ENCODE measurements at places on chromosomes 2 and 18.
A peak's percentile ranks its signal among the peaks of the same experiment; 100 is the strongest.

- DNase-seq: no peak
Observed at GRCh38 chr2:70936979-70937811, 1.5 kb downstream of the ATP6V1B1 start.

GRCh38 chr2:108565778-108566375 lies 31.6 kb downstream of the LIMS1 start:
- peak; percentile 52 for DNase-seq

DNA sequence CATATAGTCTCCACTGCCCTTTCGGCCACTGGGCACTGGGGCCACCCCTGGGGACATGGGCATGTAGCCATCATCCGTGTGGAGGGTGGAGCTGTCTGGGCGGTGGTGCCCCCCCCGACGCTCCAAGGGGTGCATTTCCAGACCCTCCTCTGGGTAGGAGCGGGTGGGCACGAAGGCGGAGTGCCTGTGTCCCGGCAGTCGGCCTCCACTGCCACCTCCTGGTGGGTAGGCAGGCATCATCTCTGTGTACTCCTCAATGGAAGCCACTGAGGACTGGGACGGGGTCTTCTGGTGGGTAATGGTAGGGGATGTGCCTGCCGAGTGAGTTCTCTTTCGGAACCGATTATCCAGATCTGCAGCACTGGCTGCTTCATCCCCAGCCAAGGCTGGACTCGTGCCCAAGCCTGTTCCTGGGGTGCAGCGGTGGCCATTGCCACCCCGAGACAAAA lies 2.8 kb downstream of the IRS1 start:
- DNase-seq: peak; percentile 17

DNA sequence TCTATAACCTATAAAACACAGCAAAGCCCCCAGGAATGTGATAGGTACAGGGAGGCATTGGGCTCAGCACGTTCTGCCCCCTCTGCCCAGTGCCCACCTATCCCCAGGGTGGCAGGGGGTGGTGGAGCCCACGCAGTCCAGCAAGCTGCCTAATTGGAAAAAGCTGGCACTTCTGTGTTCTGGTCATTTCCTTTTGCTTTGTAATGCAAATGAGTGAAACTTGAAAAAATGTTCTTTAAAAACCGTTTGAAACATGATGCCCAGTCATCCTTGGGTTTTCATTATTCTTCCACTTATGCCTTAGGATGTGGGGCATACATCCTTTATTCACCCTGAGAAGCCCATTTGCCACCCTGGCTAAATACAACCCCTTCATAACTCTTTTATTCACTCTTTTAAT lies 89.9 kb upstream of the LTBP1 start:
- DNase-seq: no peak

DNA sequence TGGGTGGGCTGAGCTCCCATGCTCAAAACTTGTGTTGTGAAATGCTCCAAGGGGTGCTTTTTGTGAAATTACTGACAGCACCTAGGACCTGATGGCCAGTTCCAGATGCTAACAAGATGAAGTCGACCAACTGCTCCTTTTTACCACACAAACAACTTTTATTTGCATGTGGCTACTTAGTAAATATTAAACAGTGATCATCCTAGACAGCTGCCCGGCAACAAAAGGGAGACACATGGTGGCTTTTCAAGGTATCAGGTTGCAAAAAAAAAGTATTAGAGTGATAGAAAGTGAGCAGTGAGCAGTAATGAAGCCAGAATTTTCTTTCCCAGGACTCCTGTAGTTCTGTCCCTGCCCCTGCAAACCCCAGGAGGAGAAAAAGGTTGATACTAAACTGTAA lies 118.5 kb downstream of the RPIA start:
- no peak for DNase-seq

DNA sequence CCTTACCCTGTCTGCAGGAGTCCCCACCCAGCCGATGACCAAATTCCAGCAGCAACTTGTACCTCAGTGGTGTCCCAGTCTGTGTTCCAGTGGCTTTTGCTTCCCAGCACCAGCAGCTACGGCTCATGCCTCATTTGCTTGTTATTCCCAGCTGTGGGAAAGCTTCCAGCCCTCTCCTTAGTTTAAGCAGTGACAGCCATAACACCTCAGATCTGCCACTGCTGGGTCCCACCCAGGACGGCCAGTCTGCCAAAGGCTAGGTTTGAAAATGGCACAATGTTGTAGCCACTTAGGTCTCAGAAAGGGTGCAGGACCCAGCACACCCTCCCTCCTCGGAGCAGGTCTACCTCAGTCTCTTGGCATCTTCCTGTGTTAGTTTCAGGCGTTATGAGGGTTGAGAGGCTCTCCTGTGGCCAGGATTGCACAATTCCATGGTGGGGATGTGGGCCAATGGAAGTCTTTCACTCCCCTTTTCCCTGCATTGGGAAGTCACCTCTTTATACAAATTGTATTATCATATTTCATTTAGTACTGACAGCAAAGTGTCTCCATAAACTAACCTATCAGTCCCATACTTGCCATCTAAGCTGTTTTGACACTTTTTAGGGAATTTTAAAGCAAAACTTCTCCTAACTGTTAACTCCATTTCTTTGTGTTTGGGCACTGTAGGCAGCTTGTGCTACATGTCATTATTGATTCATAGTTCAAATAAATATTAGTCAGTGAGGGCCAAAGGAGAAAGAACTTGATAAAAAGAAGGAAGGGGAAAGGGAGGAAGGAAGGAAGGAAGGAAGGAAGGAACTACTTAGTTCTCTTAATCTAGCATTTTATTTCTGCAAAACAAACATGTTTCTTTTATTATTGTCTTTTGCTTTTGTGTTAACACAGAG lies 62.9 kb upstream of the FAM110C start:
- no peak for DNase-seq

DNA sequence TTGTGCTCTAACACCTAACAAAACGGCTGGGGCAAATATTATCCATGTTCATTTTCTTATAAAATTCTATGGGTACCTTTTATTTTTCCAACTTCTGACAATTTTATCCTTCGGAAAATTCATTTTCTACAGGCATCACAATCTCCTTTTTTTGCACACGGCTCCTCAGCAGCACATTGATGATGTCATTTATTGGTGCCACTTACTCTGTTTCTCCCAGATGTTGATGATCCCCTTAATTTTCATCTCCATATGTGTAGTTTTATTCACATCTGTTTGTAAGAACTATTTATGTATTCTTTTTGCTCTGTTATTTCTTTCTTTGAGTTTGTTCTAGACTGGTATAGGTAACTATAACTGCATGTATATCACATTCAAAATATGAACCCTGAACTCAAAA lies 1660.8 kb upstream of the DDX18 start:
- DNase-seq: no peak

- no peak for DNase-seq
Observed at GRCh38 chr18:52183107-52183506, 156.9 kb upstream of the DCC start.

- no peak for DNase-seq
Observed at GRCh38 chr2:227395556-227395955, 7.8 kb upstream of the SCYGR1 start.

GRCh38 chr2:12074126-12074844 lies 327.9 kb downstream of the LPIN1 start:
- no peak for DNase-seq

GRCh38 chr2:74554820-74555531 lies 456 bp downstream of the DOK1 start:
- peak; percentile 48 for DNase-seq

DNA sequence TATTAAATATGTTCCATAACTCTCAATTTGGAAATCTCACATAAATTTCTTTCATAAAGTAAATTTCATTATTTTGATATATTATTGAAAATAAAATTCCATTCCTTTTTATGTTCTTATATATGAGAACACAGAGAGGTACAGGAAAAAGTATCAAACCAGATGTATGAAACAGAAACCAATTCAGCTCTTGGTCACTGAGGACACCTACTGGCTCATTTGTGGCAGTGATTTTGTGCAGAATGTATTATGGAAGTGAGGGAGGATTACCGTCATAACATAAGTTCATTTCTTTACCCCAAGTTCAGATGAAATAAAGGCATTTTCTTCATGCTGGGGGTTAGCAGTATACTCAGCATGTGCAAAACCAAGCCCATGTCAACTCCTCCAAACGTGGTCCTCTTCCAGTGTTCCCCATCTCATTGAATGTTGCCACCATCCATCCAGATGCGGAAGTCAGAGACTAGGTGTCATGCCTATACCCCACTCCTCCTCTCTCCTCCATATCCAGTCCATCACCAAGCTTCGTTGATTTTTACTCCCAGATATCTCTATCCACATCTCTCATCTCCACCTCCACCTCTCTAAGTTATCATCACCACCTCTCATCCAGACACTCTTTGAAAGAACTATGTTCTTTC lies 41.7 kb upstream of the MALL start:
- peak; percentile 59 for DNase-seq

- DNase-seq: no peak
Observed at GRCh38 chr2:506451-506850, 170.8 kb downstream of the TMEM18 start.

GRCh38 chr18:3008541-3008940 lies 4.4 kb downstream of the LPIN2 start:
- no peak for DNase-seq

DNA sequence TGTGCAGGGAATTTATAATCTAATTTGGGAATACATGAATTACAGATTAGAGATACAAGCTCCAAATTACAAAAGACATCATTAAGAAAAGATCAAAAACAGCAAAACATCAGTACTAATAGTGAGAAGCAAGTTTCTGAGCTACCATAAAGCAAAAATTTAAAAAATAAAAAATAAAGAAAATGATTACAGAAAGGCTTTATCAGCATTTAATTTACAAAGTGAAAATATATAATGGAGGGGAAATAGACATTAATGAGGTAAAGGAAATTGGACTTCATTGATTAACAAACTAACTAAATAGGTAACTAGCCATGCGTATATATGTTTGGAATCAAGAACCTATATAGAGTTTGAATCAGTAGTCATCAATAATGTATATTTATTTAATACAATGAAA lies 712.9 kb upstream of the DDX18 start:
- DNase-seq: no peak

DNA sequence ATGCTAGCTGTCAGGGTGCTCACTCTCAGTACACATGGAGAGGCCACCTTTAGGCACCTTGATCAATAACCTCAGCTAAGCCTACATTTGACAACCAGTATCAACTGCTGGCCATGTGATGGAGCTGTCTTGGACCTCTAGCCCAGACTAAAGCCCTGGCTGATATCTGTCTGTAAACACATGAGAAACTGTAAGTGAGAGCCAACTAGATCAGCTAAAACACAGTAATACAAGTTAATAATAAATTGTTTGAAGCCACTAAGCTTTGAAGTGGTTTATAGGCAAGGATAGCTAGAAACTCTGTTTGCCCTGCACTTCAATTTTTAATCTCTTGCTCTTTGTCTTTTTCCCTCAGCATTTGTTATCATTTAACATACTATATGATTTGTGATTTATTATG lies 407.1 kb downstream of the SPAG16 start:
- no peak for DNase-seq

- DNase-seq: no peak
Observed at GRCh38 chr18:58416014-58416703, 212.7 kb downstream of the ALPK2 start.

DNA sequence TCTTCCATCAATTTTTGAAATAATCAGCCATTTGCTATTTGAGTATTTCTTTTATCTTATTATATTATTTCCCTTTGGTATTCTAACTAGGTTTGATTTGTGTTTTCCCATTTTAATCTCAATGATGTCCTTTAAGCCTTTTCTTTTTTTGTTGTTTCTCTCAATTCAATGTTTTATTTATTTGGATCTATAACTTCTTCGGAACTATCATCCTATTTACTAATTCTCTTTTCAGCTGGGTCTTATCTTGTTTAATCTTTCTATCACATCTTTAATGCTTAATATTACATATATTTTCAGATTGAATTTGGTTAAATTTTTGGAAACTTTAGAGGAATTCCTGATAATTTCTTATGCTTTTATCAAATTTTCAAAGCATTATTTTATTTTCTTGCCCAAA lies 448.3 kb downstream of the SOX11 start:
- no peak for DNase-seq

- no peak for DNase-seq
Observed at GRCh38 chr2:146496248-146496647, 1348.6 kb upstream of the ACVR2A start.

GRCh38 chr2:126653761-126654160 lies 2.2 kb upstream of the GYPC start:
- DNase-seq: no peak

DNA sequence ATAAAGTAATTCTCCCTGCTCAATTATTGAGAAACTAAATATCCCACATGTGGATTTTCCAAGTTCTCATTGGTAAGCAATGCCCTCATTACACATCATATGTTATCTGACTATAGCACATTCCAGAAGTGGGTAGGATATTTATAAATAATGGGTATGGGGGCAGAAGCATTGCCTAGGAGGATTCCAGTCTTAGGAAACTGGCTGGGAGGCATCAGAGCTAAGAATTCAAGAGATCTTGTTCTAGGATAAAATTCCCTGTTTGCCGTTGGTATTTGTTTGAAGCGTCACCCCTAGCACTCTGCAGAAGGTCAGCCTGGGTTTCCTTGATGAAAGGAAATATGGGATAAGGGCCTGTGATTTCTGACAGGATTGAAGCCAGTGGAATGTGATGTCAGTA lies 20.1 kb downstream of the SIX2 start:
- no peak for DNase-seq

DNA sequence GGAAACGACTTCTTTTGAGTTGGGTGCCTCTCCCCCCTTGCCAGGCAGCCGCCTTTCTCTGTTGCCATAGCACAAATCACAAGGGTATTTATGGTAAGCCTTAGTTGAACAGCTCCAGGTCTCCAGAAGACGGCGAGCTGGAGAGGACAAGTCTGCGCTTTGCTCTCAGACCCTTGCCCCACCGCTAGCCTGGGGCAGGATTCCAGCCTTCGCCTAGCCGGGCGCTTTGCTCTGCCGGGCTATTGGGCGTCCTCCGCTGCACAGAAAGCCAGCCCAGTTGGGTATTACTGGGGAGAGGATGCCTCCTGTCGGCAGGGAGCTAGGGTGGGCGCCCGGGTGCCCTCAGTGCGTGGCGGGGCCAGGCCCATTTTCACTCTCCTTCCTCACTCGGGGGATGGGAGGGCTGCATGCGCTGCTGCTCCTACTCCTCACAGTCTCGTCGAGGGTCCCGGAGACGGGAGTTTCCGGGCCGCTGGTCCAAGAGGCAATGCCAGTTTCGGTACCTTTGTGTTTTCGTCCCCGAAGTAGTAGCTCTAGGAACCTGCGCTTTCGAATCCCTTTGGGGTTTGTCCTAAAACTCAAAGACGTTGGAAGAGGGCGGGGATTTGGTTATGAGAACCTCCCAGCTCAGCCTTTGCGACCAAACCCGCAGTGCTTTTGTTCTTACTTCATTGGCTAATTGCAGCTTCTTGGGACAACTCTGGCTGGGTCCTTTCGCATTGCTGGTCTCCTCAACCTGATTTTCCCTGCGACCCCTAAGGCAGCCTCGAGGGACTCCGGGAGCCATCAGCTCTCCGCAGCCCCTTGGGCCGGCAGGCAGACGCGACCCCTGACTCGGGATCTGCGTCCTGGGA lies 3.6 kb upstream of the DLX2 start:
- DNase-seq: peak; percentile 68

GRCh38 chr18:79635427-79635726 lies 44.2 kb upstream of the CTDP1 start:
- DNase-seq: no peak

Data from activated naive CD4-positive, alpha-beta T cell treated with anti-CD3 and anti-CD28 coated beads for 36 hours (primary cell).